ENCODE measurements at places on chromosomes 1 and 21. TPM values are rescaled to one million over a fixed set of nuclear protein-coding genes. Genes with fewer than 3 reads are reported as not detected.
A peak's percentile ranks its signal among the peaks of the same experiment; 100 is the strongest.

DNA sequence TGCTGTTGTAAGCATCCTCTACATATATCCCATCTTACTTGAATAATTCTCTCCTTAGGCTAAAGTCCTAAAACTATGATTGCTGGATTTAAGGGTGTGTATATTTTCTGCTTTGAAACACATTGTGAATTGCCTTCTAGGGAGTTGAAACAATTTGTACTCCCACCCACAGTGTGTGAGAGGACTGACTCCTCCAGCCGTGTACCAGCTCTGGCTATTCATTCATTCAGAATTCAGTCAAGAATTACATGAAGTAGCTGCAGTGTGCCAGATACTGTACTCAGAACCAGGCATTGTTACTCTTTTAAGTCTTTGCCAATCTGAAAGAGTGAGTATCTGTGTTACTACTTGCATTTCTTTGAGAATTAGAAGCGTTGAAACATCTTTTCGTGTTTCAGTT is 135.0 kb downstream of the DHRS3 start:
- no peak for DNase-seq

DNA sequence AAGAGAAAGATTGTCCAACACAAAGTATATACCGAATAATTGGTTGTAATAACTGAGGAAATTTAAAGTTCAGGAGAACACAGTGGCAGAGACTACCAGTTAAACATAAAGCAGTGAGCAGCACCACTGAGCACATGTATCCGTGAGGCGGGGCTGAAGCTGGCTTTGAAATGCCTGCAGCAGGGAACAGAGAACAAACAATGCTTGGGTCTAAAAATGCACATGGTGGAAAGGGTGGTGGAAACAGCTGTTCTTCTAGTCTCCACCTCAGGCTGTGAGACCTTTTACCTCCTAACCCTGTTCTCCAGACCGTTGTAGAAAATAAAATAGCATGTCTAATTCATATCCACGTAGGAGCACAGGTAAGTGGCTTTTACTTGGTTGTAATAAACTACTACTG is 7.7 kb upstream of the GNG4 start:
- DNase-seq: no peak

- no peak for DNase-seq
Measured at GRCh38 chr1:95716097-95716496, 482.1 kb downstream of the RWDD3 start.

DNA sequence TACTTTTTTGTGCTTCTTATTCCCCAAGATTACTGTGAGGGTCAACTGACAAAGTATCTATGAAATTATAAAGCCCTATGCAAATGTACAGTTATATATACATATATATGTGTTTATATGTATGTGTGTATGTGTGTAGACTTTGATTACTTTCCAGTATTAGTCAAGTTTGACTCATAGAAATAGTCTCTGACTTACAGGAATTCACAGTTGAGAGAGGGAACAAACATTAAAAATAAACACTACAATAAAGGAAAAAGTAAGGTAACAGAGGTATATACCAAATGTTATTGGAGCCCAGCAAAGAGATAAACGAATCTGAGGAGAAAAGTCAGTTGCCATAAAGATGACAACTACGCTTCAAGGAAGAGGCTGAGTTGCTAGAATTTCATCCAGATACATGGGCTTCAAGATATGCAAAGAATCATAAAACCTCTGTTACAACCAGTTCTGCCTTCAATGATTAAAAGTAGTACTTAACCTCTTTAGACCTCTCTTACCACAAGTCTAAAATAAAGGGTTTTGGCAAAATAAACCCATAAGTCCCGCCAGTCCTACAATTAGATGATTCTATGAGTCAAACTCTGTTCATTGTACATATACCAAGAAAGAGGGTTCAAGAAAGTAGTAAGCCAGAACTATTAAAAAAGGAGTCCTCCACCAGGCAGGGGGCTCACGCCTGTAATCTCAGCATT is 7.2 kb downstream of the IFT25 start:
- no peak for DNase-seq

GRCh38 chr1:34747638-34747941 is 7.3 kb upstream of the GJB5 start:
- DNase-seq: no peak

- DNase-seq: no peak
Measured at GRCh38 chr21:36915014-36915695, 51.3 kb downstream of the HLCS start.

GRCh38 chr1:213374369-213374768 is 323.3 kb downstream of the RPS6KC1 start:
- peak; percentile 67 for DNase-seq

DNA sequence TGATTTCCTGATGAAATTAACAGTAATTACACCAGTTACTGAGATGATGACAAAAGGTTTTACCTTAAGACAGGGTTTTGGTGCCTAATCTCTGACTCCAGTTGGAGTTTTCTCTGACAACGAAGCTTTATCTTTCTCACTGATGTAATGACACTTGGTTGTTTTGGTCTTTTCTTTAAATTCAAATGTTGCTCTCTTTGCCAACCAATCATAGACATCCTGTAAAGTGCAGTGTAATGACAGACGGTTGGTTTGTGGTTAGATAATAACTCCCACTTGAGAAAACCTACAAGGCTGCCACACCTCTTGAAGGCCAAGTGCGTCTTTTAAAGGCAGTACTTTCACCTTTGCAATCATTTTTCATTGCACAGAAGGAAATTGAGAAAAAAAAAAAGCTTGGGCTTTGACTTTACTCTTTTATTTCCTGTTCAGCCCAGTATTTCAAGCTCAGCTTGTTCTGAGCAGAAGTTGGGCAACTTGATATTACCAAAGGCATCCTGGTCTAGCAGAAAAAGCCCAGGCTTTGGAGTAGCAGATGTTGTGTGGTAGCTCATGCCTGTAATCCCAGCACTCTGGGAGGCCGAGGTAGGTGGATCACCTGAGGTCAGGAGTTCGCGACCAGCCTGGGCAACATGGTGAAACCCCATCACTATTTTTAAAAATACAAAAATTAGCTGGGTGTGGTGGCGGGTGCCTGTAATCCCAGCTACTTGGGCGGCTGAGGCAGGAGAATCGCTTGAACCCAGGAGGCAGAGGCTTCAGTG is 14.9 kb downstream of the PDIK1L start:
- DNase-seq: peak; percentile 42

DNA sequence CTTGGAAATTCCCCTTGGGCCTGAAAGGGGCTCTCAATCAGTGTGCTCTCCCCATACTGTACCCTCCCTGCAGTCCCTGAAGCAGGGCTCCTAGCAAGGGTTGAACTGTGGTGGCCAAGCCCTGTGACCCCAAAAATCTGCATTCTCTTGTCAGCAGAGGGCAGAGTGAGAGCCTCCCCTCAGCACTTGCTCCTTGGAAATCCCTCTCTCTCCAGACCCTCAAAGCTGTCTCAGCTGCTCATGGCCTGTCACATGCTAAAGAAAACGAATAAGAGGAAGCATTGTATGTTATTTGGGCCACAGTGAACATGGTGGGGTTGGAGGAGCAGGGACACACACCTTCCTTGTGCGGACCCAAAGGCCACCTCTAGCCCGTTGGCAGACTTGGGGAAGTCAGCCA is 47.2 kb upstream of the SYNC start:
- no peak for DNase-seq

DNA sequence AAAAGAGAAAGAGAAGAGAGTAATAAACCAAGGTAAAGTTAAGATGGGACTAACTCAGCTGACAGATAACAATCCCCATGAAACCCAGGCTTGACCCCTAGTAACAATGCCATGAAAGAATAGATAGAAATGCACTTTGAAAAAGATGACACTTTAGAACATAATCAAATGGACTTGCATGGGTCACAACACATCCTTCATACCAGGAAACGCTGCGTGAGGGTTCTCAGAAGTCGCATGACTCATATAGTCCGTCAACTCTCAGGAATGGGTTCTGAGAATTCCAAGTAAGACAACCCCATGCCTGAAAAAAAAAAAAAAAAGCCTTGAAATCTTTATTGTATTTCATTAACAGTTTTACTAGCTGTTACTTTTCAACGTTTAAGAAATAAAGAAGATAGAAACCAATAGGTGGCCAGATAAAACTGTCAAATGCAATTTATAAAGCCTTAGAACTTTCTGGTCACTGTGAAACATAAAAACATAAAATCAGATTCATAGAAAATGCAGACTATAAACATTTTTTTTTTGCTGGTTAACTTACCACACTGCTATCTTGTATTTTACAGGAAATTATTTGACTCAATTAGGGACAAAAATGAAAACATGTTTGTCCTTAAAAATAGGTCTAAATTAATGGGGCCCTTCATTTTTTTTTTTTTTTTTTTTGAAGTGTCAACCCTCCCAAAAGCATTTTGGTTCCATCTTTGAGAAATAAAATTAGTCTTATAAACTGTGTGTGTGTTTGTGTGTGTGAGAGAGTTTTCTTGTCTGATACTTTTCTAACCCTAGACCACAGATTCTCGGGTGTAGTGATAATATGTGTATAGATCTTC is 202.1 kb downstream of the NCAM2 start:
- DNase-seq: peak; percentile 41

GRCh38 chr1:111720274-111720976 is 18.8 kb downstream of the INKA2 start:
- DNase-seq: no peak

- DNase-seq: no peak
Measured at GRCh38 chr1:225724251-225724650, 53.4 kb upstream of the SRP9 start.

GRCh38 chr1:117897551-117897950 is 31.9 kb downstream of the GDAP2 start:
- no peak for DNase-seq

DNA sequence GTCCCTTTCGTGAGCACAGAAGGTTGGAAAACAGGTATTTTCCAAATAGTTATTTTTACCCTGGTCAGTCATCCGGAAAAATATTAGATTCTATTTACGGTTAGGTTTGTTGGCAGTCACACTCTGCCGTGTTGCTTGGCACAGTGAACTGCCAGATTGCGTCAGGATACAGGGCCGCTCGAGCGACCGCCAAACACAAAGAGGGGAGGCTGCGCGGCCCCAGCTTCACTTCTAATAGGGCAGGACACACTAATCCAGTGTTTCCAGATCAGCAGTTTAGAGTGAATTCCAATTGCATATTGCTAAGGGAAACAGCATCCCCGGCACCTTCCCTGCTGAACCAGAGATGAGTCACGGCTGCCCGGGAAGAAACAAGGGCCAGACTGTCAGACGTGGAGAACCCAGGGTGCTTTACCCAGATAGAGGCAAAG is 22.9 kb downstream of the UMODL1 start:
- no peak for DNase-seq

DNA sequence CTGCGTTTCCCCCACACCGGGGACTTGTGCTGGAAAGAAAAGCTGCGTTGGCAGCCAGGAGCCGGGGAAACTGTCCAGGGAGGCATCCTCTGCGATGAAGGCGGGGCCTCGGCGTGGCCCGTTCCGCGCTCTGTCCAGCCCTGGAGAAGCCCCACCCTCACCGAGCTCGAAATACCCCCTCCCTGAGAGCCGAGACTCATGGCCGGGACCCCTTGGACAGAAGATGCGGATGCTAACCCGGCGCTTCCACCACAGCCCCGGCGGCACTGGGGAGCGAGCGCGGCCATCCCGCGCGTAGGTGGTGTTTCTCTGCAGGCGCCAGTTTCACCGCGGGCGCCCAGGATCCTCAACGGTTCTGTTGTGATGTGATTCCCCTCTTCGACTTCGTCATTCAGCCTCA is 31.6 kb downstream of the PDE9A start:
- DNase-seq: peak; percentile 44

DNA sequence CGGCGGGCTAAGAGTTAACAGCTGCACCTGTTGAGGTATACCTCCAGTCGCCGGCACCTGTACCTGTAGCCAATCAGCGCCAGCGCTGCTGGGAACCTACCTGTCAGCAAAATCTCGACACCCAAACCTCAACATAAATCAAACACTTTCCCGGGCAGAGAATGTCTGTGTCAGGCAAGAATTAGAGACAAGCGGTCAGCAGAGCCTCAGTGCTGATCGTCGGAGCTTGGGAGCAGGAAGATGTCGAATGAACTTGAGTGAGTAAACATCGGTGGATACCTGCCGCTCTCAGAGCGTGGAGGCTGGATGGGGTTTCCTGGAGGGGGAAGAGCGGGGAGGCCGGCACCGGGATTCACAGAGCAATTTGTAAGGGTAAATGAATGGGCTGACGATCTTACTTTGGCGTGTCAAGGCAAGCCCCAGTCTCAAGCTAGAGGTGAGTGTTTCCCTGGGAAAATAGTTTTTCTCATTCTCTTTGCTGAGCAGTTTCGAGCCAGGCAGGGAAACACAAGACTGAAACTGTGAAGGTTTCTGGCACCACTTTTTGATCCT is at the start of gene GRHL3:
TSS of gene GRHL3 (plus strand) at position 46 of the 552 bp plus-strand sequence. CDS start at position 241, 195 bp downstream.
- no peak for DNase-seq

DNA sequence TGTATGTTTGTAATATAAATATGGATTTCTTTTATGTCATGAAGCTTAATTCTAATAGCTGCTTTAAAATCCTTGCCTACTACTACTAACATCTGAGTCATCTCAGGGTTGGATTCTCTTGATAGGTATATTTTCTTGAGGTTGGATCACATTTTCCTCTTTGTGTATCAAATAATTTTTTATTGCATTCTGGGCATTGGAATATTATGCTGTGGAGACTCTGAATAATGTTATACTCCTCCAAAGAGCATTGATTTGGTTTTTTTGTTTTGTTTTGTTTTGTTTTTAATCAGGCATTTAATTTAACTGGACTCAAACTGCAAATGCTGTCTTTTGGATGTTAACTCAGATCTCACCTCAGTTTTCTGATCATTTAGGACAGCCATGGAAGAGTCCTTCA is 8.0 kb downstream of the DHX9 start:
- DNase-seq: no peak

DNA sequence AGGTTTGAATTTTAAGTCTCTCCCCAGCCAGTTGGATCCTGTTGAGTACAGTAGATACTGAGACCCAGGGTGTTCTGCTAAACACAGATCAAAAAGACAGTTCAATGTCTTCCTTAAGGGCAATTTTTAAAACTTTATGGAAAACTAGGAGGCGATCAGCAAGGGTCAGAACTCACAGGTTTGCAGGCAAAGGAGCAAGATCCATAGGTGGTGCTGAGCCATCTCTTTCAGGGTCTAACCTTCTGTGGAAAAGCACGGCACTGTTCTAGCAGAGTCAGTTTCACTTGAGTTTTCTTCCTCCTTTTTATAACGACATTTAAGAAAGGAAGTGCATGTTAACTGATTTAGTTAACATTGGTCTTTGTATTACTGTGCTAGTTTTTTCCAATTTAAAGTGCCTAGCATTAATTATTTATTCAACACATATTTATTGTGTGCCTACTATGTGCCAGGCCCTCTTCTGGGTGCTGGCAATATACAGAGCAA is at the start of gene CD84:
TSS of gene CD84 (minus strand) at position 281 of the 486 bp plus-strand sequence. CDS start at position 222, 59 bp downstream.
- no peak for DNase-seq

Gene THEM5
- total RNA-seq: not detected

Gene CNKSR1
- 4.5 TPM for total RNA-seq

Gene MARK1
- total RNA-seq: not detected

Gene KLHDC9
- 1.2 TPM for total RNA-seq

Gene CFAP141
- not detected for total RNA-seq

Gene CR1
- total RNA-seq: 12.2 TPM

Gene NUDT4B
- not detected for total RNA-seq

Gene SPRR2B
- not detected for total RNA-seq

Gene WNT4
- not detected for total RNA-seq

Gene ZC3H12A
- total RNA-seq: 31.0 TPM

Gene TGFB2
- not detected for total RNA-seq

Data from activated naive CD8-positive, alpha-beta T cell treated with anti-CD3 and anti-CD28 coated beads, Interleukin-2, amount 10 ng/mL, durations not matched to agents 7 days and 5 days (primary cell).